ENCODE measurements at places on chromosomes 5 and 9.

GRCh38 chr5:138078006-138078643 lies 5.7 kb upstream of the WNT8A start:
- no peak for DNase-seq

- no peak for DNase-seq
These were observed 72.5 kb downstream of the MACROH2A1 start for GRCh38 chr5:135326296-135327254.

GRCh38 chr5:58793888-58794657 lies 211.2 kb downstream of the RAB3C start:
- DNase-seq: no peak

DNA sequence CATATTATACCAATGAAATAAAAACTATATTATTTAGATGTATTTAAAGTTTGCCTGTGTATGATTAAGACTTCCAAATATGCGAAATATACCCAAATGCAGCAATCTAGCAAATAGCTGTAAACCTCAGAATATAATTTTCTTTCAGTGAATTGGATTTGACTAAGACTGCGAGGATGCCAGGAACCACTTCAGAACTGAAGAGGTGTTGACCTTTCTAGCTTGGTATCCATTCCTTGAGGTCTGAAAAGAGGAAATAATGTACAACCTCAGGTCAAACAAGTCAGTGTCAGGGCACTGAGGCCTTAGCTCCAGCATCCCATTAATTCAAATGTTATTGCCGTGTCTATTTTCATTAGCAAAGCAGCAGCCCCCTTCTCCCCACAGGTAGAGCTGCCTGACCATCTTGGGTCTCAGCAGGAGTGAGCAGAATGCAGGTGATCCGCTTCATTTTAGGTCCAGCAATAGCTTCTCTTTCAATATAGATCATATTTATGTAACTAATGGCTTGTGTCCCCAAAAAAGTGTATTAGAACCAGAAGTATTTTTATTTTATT lies 100.0 kb downstream of the KIAA1958 start:
- DNase-seq: no peak

DNA sequence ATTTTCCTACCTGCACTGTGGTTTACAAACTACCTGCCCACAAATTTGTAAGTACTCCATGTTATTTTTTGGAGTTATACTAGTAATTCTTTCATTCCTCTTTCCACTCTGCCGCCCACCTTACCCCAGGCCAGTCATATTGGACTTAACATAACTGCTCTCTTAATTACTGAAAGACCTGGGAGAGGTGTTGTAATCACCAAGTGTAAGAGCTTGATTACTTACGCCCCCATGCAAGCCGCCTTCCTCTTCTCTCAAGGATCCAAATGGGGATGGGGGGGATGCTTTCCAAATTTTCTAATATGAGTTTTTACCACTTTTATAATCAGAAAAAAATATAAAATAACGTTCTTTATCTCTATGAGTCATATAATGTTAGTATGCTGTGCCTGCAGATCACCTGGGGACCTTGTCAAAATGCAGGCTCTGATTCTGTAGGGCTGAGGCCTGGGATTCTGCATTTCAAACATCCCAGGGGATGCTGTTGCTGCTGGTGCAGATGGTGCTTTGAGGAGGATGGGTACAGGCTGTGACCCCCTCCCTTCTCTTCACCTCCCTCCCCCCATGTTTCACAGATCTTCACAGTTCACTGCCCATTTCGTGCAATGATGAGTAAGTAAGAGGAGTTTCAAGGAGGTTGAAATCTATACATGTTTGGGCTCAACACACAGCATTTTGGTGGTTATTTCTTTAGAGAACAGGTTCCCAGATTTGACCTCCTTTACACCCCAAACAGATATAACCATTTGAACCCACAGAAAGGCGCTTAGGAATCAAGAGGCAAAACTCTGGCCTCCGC lies 87.3 kb downstream of the SEC61B start:
- DNase-seq: no peak

GRCh38 chr5:57818397-57818796 lies 335.8 kb upstream of the ACTBL2 start:
- no peak for DNase-seq

GRCh38 chr9:93655621-93656425 lies 79.4 kb downstream of the PHF2 start:
- DNase-seq: no peak

- no peak for DNase-seq
These were observed 5.9 kb downstream of the FAM163B start for GRCh38 chr9:133603135-133603927.

DNA sequence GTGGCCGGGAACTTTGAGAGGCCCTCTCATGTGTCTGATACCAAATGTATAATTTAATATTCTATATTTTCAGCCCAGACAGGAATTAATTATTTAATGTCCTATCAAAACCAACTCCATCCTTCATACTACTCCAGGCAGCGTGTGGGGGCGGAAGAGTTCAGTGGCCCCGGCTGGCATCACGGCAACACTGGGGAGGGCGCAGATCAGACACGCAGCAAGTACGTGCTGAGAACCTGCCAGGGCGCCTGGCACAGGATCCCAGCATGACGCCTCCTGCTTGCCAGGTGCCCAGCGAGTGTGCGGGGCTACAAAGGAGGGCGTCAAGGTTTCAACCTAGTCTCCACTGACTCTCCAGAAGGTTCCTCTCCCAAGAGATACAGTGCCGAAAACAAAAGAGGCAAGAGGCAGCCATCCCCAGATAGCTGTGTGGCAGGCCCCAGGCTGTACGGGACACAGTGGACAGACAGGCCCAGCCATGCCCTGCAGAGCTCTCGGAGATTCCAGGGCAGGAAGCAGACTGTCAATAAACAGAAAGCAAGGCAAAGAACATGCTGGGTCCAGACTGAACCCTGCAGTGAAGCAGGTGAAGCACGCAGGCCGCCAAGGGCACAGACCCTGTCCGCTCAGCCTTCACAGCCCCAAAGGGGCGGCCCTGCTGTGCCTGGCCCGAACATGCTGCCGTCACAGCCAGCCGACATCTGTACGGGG lies 110.3 kb downstream of the VAV2 start:
- peak; percentile 75 for DNase-seq

DNA sequence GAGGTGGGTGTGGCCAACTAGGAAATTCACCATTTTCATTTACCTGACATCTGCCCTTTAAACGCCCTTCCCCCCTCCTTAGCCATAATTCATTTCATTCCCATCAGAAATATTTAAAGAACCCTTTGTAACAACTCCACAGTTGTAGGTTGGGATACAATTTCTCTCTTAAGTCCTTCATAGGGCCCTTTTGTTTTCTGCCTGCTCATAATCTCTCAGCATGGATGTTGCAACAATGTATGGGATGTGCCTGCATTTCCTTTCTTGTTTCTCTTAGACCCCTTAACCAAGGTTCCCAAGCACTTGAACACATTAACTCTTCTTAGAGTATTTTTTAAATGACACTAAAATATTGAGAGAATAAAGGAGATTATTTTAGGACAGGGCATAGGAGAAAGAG lies 51.7 kb upstream of the MYO10 start:
- DNase-seq: no peak

- DNase-seq: no peak
These were observed 61.4 kb downstream of the ARHGEF28 start for GRCh38 chr5:73687357-73687756.

DNA sequence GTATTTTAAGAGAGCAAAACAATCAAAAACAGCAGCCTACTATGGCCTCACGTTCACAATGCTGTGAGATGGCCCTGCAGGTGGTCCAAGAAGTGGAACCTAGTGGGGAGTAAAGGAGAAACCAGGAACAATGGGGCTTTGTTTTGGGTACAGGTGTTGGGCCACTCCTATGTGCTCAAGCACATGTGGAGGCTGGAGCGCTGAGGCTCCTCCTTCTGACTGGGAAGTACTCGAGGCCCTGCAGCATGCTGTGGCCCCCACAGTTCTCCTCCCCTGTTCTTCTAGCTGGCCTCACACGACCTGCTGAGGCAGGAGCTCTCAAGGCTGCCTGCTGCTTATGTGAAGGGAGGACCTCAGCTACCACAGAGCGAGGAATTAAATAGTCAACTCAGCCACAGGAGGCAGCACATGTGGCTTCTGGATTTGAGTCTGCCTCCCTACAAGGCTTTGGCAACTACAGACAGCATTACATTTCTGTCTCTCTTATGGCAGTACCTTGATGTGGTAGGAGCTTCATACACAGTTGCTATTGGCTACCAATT lies 482.3 kb downstream of the SPOCK1 start:
- DNase-seq: no peak

- no peak for DNase-seq
These were observed 80.8 kb downstream of the RORB start for GRCh38 chr9:74577956-74578355.

DNA sequence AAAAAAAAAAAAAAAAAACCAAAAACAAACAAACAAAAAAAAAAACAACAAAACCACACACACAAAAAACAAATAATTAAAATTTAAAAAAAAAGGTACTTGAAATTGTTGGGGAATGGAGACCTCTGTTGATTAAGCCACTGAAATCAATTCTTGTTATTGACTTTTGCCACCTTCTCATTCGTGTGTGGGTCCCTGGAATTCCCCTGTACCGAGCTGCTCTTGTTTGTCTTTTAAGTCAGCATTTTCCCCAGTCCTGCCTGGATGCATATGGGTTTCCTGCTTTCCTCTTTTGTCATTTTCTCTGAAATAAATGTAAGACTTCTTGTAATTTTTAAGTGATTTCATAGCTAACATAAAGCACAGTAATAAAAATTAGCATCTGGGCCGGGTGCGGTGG lies 45.5 kb downstream of the GPBP1 start:
- no peak for DNase-seq

DNA sequence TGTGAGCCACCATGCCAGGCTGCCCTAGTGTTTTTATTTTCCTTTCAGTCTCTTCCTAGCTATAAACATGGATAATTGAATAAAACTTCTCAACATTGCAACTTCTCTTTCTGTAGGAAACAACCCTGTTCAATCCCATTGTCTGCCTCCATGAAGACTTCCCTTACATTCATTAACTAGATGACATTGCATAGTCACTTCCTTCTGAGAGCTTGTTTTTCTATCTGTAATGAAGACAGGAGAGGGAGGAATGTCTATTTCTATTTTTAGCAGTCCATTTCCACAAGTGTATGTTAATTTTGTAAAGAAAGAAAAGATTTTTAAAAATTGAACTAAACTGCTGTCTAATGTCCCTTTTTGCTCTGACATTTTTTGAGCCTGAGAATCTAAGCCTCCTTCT lies 55.6 kb upstream of the MELK start:
- DNase-seq: no peak

DNA sequence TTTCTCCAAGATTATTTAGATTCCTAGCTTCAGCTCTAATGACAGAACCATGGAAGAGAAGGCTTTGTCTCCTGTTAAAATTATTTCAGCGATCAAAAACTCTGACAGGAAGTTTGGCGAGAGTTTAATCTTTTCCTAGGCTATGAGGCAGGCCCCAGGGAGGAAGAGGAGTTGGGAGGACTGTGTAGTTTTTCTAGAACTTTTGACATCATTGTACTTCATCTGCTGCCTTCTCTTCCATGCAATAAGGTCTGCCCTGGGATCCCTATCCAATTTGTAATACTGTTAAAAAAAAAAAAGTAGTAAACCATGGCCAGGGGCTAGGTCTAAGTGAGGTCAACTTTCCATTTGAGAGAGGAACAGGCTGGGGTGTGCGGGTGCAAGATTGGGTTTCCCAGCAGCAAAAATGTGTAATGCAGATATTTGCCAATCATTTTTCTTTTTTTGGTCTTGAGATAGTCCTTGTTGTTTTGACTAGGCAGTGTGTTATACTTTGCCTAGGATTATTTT lies 261.9 kb upstream of the ANKH start:
- DNase-seq: no peak

DNA sequence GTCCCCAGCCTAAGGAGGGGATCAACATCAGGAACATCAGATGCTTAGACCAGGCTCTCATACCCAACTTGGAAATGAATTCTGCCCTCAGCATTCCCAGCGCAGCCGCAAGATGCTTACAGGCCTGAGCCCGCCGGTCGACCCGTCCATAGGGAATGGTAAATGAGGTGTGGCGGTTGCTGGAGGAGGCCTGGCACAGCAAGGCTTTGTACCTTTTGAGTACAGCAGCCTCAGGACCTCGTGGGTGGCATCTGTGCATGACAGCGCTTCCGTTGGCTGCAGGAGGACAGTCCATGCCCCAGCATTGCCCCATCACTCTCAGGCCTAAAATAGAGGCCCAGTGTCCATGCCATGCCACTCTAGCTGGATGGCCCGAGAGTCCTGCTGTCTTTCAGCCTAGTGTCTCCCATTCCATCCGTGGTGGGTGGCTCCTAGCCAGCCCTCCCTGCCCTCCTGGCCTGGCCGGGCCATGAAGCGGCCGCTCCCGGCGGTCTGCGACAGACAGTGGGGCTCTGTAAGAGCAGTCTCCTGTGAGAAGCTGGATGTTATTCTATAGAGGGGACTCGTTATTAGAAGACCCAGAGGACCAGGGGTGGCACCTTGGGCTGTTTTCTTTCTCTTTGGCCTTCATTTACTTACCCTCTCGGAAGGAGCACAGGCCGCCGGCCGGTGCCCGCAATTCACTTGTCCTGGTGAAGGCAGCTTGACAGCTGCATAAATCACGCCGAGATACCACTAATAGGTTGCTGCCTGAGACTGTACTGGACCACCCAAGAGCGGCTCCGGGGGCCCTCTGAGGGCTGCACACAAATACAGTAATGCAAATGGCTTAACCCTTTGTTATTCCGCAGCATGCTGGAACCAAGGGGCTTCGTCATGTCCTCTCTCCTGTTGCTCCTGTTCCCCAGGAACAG lies 223.5 kb upstream of the TUT7 start:
- DNase-seq: no peak

- DNase-seq: no peak
These were observed 84.6 kb downstream of the RXRA start for GRCh38 chr9:134410835-134411217.

DNA sequence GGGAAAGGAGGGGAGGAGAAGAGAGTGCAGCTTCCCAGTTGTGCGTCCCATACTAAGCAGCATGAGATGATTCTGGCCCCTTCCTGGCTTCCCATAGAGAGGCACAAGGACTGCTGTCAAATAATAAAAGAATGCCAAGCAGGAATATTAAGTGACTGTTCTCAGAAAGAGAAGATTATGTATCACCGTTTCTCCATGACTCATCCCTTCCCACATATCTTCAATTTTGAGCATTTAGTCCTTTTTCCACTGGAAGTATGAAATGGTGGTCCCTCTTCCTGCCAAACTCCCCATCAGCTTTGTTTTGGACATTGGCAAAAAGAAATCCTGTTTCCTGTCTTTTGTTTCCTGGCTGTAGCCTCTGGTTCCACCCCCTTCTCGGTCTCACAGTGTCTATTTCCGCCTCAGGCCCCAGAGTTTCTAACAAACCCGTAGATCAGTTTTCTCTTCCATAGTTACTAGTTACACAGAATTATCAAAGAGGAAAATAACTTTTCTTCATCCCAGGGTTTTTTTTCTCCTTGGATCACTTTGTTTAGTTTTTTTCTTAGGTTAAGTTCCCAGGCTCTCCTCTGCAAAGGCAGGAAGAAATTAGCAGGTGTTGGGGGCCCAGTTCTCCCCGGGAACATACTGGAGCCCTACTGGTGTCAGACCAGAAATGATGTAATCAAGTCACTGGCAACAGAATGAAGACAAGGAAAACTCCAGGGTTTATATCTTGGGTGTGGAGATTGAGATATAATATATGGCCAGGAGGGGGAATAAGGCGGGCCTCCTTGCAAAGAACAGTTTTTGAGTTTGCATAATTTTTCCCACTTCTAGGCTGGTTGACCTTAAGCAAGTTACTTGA lies 26.4 kb upstream of the ARHGAP26 start:
- DNase-seq: no peak

- DNase-seq: no peak
These were observed 260.2 kb downstream of the DTWD2 start for GRCh38 chr5:118728191-118728590.
